ENCODE measurements at places on chromosomes 4 and X.

DNA sequence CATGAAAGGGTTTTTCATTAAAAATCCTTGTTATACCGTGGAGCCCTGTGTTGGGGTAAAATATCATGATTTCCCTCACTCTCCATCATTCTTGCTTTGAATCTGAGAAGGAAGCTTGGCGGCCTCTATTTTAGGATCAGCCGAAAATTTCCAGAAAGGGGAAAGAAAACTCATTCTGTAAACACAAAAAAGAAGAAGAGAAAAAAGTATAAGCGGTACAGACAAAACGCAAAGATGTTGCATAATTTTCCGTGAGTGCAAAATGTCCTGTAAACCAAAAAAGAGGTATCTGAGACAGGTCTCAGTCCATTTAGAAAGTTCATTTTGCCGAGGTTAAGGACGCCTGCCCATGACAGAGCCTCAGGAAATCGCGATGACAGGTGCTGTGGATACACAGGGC, 5.3 kb downstream of the CSF2RA start:
- DNase-seq: no peak

DNA sequence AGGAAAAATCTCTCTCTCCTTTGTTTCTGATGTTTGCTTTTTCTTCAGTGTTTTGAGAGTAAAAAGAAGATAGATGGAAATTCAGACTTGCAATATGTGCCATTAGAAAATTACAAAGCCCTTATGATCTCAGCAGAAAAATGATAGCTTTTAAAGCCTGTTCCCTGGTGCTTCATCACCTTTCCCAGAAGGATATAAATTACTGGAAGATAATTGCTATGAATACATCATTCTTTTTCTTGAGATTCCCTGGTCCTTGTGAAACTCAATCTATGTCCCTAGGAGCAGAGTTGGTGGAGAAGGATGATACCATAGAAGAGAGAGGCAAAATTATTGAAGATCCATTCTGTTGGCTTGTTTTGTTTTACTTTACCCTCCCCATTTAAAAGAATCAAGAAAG, 86.5 kb downstream of the GLRA3 start:
- DNase-seq: no peak

DNA sequence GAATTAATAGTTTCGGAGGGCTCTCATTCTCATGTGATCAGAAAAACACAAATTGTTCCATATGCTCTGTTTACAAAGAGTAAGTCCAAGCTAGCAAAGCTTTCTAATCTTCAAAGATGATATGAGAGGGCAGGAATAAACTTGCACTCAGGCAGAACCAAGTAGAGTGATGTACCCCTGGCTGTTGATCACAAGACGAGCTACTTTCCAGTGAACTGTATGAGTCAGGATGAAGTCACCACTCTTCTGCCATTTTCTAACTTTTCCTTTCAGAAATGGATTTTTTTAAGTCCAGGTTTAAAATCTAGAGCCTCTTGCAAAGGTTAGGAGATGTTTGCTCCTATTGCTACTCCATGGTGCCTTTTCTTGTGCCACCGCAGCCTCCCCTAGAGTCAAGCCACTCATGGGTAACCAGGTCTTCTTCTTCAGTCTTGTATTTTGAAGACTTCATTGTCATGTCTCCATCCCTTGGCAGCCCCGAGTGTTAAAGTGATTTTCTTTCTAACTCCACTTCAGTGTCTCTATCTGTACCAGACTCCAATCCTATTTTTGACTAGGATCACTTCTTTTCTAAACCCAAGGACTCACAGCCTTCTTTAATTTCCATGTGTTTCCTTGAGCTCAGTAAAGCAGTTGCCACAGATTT, 171.9 kb upstream of the GALNT7 start:
- no peak for DNase-seq

- DNase-seq: no peak
Observed at GRCh38 chr4:113020966-113021365, 28.5 kb upstream of the ANK2 start.

DNA sequence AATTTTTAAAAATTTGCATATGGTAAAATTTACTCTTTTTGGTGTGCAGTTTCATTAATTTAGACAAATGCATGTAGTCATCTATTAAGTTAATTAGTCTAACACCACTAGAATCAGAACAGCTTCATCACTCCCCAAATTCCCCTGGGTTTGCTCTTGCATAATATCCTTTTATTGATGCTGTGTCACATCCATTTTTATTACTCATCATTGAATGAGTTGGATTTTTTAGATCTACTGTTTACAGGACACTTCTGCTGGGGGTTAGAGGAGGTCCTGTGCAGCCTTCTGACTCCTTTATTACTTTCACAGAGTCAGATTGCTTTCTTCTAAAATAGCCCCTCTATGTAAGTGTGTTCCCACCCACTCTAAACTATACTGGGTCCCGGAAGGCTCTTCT, 65.9 kb downstream of the MTHFD2L start:
- no peak for DNase-seq

GRCh38 chr4:168584321-168584771, 87.5 kb downstream of the PALLD start:
- DNase-seq: no peak

- DNase-seq: no peak
Observed at GRCh38 chrX:136162827-136163570, 15.7 kb downstream of the FHL1 start.

GRCh38 chr4:143921181-143921580, 15.8 kb upstream of the GYPE start:
- no peak for DNase-seq

GRCh38 chr4:115424852-115425251, 311.4 kb upstream of the NDST4 start:
- DNase-seq: no peak

DNA sequence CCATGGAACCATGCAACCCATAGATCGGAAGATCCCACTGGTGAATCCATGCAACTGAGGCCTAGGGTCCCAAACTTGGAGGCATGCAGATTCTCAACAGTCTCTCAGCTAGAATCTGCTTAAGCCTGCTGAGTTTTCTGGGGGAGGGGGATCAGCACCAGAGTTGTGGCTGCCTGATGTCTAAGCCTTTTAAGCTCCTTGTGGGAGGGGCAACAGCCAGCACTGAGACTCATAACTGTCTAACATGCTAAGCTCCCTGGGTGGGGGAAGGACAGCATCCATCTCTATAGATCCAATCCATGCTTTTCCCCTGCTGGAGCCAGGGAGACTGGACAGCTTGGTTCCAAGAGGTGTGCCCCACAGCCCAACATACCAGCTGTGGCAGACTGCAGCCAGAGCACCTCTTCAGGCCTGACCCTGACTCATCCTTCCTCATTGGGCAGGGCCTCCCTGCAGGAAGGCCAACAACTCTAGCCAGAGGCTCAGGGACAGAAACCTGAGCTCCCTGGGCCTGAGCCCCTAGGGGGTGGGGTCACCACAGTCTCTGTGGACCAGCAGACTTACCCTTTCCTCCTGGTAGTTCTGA, 300.1 kb upstream of the SLC7A11 start:
- DNase-seq: no peak

- no peak for DNase-seq
Observed at GRCh38 chr4:125787707-125788106, 473.0 kb downstream of the FAT4 start.

GRCh38 chr4:180840142-180840541, 1403.1 kb upstream of the TENM3 start:
- DNase-seq: no peak

- no peak for DNase-seq
Observed at GRCh38 chr4:114078636-114079035, 99.2 kb upstream of the ARSJ start.

- DNase-seq: no peak
Observed at GRCh38 chr4:139965789-139966188, 188.2 kb downstream of the MAML3 start.

DNA sequence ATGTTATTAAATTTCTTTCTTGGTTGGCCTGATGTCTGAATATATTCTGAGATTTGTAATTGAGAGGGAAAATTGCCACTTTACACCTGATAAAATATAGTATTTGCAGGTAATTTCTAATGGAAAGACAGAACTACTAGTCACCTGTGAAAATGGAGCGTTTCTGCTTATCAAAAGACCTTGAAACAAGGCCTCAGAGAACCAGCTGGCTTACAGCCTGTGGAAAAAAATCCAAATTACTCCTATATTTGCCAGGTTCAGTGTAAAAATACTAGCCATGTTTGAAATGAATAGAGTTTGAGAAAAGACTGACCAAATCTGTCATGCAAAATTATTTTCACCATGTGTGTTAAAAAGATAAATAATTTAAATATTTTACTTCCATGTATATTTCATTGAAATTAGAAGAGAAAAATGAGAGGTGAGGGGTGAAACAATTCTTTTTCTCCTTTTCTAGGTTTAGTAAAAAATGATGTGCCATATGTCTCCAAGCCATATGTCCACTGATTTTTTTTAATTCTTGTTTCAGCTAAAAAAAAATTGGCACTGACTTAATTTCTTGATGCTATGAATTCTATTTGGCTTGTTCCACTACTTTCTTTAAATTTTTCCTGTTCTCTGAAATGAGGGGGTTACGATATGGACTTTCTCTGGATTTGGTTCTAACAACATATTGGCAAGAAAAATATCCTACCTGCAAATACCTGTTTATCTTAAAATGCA, 464.9 kb downstream of the GRXCR1 start:
- DNase-seq: no peak

- DNase-seq: no peak
Observed at GRCh38 chrX:31036895-31037294, 34.9 kb downstream of the FTHL17 start.

- DNase-seq: no peak
Observed at GRCh38 chrX:68261060-68261672, 172.1 kb downstream of the OPHN1 start.

- DNase-seq: no peak
Observed at GRCh38 chr4:738781-739280, 33.2 kb downstream of the PCGF3 start.

GRCh38 chrX:116009861-116010710, 160.5 kb upstream of the AGTR2 start:
- DNase-seq: no peak

GRCh38 chr4:10320130-10320529, 137.1 kb downstream of the ZNF518B start:
- no peak for DNase-seq

DNA sequence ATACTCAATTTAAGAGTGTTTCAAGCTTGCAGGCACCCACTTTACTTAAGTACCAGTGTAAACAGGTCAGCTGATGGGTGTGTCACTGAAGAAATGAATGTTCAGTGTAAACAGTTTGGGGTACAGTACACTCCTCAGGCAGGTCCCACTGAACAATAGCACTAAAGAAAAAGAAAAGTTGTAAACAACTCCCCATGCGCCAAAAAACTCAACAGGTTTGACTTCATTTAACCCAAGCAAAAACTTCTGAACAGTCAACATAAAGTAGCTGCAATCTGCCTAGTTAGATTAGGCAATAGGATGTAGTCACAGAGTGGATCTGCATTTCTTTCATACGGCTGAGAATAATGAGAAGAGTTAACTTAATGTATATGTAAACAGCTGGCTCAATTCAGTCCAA, 93.2 kb downstream of the FAM13A start:
- DNase-seq: no peak

DNA sequence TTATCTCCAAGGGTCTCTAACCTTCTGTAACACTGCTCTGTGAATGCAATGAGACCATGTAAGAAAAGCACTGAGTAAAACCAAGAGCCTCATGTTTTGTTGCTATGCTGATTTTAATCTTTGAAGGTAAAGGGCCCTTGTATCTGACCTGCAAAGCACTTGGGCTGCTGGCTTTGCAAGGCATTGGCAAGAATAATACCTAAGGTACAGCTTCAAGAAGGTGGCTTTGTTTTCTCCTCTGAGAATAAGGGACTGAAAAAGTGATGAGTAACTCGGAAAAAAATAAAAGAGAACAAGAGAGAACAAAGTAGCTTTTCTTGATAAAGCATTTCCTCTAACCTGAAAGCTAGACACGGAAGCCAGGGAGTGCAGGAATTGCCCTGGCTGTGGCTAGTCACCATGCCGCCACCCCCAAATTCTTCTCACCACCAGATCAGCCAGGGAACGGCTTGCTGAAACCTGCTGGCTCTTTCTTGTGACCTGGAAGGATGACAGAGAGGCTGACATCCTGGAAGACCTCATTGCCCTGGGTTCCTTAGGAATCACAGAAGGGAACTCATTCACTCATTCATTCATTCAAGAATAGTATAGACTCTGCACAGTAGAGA, 41.8 kb upstream of the HS3ST1 start:
- DNase-seq: no peak

DNA sequence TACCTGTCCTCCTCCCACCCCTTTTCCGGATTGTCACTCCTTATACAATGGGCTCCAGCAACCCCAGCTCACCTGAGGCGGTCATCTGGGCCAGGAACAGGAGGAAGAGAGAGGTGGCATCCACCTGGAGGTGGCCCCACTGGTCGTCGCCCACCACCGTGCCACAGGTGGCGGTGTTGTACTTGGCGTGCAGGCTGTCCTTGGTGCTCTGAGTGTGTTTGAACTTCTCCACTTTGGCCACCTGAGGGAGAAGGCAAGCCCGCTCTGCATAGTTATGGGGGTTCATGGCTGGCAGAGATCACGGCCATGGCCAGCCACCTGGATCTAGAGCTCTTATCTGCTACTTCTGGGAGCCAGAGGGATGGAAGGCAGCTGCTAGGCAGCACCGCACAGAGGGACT, 32.9 kb downstream of the PHKA2 start:
- DNase-seq: no peak

- no peak for DNase-seq
Observed at GRCh38 chrX:109619771-109620170, 5.2 kb downstream of the KCNE5 start.

DNA sequence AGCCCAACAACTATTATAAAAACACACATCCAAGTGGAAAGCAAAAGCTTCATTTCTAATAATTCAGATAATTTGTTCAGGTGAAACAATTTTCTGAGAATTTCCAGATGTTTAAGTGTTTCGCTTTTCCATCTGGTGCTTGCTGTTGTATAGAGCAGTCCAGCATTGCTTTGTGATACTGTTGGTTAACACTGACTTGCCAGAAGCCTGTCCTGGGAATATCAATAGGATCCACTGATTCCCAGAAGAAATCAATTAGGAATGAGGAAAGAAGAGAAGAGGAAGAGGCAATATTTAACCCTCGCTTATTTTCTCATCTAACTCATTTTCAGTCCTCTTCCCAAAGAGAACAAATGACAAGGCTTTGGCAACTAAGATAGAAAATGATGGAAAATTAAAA, 94.9 kb upstream of the DDIT4L start:
- DNase-seq: no peak

DNA sequence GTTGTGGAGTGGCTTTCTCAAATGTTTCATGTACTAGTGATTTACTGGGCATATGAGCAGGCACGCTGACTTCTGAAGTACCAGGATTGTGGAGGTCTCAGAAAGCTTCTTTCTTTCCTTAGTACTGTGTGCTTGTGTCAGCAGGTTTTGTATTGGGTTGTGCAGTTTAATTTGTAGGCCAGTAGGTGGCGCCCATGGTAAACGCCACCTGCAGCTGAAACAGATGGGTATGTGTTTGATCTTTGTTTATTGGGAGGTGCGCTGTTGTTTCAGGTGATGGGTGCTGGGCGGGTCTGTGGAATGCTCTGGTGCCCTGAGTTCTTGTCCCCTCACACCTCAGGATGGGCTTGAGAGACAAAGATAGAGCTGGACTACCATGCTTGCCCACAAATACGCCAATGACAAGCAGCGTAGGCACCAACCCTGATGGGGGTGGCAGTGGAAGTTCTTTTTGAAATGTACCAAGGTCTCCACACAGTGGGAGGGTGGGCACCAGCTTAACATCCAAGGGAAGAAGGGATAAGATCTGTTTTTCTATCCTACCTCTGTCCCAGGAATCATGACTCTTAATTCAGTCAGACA, 141.5 kb downstream of the RPS6KA6 start:
- DNase-seq: peak; percentile 11
